ENCODE measurements at places on chromosomes 11 and 22. TPM values are rescaled to one million over a fixed set of nuclear protein-coding genes. Genes with fewer than 3 reads are reported as not detected.

Gene OR8B3
- not detected for total RNA-seq

Gene CD248
- total RNA-seq = not detected

DNA sequence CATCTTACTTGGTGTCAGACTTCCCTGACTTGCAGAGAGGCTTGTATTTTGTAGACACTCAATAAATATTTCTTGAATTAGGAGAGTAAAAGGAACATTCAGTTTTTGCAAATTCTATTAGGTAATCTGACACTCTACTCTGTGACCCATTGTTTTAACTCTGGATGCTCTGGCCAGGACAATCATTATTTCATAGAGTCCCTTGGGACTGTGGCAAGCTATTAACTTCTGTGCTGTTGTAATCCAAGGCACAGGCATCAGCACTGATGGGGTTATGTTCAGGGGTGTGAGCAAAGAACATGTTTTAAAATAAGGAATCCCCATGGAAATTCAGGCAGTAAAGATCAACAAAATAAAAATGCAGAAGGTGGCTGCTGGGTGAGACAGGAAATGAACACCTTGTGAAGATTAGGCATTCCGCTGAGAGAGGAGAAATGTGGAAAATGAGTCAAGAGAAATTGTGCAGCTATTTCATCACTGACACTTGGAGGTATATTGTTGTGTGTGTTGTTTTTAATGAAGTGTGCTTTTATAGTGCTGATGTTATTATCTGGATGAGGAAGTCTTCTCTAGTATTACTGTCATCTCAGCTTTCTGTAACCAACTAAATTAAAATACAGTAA is 175.2 kb downstream of the WNT11 start:
- DNase-seq = peak; percentile 2

- DNase-seq = no peak
These were observed 78.6 kb downstream of the FAM168A start for GRCh38 chr11:73519266-73519665.

GRCh38 chr11:126485021-126485792 is 129.7 kb downstream of the ST3GAL4 start:
- no peak for DNase-seq

DNA sequence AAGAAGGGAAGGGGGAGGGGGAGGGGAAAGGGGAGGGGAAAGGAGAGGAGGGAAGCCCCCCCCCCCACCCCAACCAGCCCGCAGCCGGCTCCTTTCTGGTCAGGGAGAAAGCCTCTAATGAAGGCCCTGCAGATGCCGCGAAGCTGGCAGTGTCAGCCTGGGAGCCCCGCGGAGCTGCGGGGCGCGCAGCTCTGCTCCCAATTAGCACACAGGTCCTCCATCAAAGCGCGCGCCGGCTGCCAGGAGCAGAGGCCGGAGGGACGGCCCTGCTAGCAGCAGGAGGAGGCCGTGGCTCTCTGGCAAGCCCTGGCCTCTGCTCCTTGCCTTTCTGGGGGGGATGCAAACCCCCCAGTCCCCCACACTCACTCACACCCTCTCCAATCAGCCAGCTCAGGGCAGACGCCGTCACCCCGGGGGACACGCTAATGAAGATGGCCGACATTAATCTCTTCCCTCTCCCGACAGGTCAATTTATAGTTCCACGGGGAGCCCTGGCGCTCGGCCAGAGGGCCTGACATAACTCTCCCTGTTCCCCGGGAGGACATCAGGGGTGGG is 70.5 kb upstream of the TCF20 start:
- no peak for DNase-seq

GRCh38 chr11:66361502-66361941 is 10.0 kb downstream of the SLC29A2 start:
- DNase-seq = no peak

Gene CEP126
- total RNA-seq = 3.8 TPM
